Activated naive CD4-positive, alpha-beta T cell treated with anti-CD3 and anti-CD28 coated beads, Interleukin-2, amount 50 U/mL, for 16 hours (primary cell): ENCODE measurements at places on chromosomes 5 and 9.

DNA sequence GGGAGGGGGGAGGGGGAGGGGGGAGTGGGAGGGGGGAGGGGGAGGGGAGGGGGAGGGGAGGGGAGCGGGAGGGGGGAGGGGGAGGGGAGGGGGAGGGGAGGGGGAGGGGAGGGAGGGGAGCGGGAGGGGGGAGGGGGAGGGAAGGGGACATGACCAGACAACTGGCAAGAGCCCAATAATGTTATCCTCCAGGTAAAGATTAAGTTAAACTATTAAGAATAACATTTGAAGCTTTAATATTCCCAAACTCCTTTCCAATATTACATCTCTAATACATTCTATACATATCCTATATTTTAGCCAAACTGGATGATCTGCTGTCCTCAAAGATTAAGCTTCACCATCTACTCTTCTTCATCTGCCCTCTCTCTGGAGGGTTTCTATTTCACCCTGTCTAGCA, 25.8 kb downstream of the C5 start:
- no peak for DNase-seq

DNA sequence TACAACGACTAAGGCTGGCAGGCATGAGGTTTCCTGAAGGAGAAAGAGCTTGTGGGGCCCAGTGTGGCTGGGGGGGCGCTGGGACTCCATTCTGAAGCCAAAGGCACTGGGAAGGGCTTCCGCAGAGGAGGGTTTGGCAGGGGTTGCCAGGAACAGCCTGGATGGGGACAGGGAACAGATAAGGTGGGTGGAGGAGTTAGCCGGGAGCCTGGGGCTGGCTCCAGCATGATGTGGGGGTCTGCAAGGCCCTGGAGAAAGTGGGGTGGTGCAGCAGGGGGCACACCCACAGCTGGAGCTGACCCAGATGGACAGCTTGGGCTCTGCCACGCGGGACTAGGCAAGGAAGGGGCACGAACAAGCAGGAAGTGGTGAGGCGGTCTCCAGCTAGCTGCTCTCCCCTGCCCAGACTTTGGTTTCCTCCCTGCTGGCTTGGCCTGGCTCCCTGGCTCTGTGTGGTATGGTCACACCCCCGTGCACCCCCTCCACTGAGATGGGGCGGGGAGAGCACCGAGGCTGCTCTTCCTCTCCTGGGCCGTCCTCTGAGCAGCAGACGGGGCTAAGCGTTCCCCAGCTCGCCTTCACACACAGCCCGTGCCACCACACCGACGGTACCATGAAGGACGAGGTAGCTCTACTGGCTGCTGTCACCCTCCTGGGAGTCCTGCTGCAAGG, at the start of gene LTC4S:
Gene LTC4S, plus strand, starts transcription at position 519 of the 672 bp plus-strand sequence. Its CDS starts 95 bp downstream, at position 614.
- DNase-seq = no peak

DNA sequence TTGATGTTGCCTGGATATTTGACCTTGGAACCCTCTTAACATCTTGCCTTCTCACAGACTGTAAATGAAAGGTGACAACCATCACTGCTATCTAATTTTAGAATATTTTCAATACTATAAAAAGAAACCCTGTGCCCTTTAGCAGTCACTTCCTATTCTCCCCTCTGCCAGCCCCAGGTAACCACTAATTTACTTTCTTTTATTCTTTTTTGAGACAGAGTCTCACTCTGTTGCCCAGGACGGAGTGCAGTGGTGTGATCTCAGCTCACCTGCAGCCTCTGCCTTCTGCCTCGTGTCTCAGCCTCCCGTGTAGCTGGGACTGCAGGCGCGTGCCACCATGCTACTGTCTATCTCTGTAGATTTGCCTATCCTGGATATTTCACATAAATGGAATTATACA, 43.6 kb downstream of the FRMPD1 start:
- no peak for DNase-seq

DNA sequence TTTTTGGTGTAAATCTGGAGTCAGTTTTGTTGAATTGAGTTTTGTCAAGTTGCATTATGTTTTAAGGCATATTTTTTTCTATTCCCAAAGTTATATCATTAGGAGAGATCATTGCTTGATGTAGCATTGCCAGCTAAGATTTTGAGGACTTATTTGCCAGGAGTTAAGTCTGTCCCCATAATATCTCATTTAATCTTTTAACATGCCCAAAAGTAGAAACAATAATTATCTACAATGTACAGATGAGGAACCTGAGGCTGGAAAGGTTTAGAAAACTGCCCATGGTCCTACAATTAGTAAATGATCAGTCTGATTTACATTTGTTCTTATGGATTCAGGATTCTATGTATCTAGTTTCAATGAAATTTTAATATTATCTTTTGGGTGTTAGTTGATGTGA, 4.7 kb downstream of the NIPBL start:
- DNase-seq = no peak

DNA sequence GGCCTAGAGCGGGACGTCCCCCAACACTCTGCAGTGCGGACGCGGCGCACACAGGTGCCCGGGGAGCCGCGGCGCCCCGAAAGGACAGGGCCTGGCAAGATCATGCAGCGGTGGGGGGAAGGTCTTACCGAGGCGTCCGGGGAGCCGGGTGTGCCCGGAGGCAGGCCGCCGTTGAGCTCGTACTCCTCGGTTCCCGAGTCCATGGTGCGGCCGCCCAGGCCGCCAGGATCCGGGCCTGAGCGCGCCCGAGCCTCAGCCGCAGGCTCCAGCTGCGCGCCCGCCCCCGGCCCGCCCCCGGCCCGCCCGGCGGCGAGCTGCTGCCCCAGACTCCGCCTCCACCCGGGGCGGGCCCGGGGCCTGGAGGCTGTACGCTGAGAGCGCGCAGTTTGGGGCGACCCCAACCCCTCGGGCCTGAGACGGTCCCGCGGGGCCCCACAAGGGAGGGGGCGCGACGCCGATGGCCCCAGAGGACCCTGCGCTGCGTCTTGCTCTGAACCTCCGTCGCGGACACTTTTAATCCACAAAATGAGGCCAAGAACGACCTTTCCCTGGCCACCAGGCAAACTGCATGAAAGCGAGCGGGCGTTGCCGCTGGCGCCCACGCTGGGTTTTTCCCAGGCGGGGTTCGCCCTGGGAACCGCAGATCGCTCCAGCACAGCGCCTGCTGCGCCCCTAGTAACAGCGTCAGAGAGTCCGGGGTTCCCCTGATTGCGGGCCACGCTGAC, at the start of gene NINJ1:
Gene NINJ1, minus strand, starts transcription at position 237 of the 725 bp plus-strand sequence. Its CDS starts 34 bp downstream, at position 203.
- DNase-seq = peak; percentile 90

DNA sequence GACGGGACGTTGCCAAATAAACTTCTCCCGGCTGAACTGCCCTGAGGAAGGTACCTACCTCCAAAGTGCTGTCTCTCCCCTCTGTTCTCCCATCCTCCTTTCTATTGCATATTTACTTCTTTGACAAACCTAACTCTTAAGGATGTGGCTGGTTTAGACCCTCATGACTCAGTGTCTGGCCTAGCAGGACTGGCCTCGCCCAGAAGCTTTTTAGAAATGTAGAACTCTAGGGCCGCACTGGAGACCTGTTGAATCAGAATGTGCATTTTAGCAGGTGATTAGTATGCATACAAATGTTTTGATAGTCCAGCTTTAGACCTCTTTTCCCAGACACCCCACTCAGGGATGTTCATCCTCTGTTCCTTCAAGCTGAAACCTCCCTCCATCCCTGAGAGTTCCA, 335.9 kb downstream of the PIK3R1 start:
- DNase-seq = no peak

DNA sequence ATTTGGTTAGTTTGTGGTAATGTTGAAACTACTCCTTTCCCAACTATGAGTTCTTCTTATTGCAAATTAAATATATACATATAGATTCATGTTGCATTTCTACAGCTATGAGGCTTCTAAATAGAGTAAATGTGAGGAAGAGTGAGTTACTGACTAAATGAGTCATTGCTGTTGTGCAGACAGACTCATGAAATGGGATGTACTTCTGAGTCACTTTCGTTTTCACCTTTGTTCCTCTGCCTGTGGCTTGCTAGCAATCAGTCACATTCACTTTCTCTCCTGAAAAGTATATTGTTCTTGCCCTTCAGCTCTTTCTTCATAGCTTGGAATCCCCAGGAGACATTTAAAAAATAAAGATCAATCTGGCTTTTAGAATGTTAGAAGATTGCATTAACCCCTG, 295.5 kb upstream of the SMC2 start:
- no peak for DNase-seq

DNA sequence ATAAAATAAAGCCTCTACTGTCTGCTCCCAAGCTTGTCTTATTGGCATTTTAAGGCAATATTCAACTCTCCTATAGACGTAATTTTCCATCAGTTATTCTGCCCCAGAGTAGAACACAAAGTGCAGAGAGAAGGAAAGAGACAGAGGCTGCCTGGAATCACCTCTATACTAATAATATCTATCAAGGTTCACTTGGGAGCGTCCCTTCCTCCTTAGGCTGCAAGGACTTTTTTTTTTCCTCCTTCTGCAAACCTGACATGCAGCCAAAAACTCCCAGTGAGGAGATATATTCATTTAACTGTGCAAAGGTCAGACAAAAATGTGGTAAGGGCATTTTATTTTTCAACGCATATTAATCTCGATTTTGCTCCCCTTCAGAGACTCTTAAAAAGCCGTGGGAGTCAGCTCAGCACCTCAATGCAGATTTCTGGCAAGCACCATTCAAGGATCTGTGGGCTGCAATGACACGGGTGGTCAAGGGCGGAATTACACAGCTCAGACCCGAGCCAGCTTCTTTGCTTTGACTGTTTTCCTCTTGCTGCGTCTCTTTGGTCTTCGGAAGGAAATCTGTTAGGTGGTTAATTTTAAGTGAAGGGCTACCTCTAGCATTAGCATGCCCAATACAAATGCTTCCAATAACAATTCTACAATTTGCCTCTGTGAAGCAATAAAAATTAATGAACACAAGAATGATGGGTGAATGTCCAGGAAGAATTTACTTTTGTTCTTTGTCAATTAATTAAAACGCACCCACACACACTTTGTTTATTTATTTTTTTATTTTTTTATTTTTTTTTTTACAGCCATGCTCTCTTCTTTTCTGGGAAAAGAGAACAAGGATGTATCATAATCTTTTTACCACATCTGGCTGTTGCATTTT, 587.7 kb upstream of the GRAMD2B start:
- DNase-seq = no peak

DNA sequence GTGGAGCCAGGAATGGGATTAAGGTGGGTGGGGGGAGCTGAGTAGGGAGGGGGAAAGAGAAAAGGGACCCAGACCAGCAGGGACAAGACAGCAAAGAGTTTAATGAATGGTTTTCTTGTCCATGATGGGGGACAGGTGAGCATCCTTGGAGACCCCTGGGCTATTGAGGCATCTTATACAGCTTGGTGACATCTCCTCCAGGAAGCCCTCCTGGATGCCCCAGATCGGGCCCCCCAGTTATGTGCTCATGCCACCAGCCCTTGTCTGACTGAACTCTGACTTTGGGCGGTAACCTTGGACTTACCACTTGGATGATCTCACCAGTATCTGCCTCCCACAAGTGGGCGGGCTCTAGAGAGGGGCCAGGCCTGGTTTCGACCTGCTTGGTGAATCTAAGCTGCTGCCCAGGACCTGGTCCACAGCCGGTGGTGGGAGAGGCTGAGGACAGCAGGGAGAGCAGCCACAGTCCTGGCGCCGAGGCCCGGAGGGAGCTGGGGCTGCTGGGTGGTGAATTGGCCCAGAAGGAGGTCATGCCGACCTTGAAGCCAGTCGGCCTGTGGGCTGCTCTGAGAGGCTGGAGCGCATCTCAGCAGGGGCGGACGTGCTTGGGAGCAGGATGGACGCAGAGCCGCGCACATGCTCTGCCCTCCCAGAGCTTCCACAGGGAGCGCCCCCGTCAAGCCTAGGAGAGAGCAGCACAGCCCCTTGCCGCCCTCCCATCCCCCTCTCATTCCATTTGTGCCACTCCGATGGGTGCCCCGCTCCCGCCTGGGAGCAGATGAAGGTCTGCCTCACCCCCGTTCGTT, 36.2 kb downstream of the UNC5A start:
- no peak for DNase-seq

- DNase-seq = no peak
Observed at GRCh38 chr9:80437825-80438224, 866.1 kb downstream of the TLE4 start.

- DNase-seq = no peak
Observed at GRCh38 chr9:61674465-61674864, 484.6 kb downstream of the SPATA31A7 start.

DNA sequence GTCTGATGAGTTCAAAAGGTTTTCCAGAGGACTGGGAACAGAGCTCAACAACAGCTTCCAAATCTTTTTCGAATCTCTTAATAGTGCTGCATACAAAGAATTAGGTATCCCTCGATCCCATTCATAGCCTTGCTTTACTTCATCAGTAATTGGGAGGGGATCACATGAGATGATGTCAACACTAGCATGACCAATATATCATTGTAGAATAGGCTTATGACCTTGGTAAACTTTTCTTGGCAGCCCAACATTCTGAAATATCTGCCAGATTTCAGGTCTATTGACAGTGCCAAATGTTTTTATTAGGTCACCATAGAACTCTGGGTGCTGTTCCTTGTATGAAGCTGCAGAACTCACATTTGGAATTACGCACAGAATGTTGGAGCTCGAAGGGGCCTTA, 228.9 kb downstream of the FGF10 start:
- DNase-seq = no peak

DNA sequence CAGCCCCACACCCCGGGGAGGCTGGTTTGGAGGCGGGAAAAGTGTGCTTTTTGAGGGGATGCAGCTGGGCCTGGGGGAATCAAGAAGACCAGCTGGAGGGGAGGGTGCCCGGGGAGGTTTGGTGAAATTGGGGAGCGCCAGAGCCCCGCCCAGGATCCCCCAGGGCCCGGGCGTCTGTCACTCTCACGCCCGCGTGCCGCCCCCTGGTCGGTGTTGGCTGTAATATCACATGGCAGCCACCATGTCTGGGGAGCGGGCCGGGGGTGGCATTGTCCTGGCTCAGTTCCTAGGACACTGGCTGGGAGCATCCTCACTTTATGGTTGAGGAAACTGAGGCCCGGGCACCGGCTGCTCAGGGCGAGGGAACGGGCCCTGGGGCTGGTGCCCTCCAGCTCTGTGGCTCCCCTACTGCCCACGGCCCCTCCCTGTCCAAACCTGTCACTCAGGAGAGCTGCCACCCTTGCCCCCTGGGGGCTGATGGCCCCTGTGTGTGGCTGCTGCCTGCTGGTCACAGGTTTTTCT, 27.5 kb downstream of the ASS1 start:
- DNase-seq = no peak

DNA sequence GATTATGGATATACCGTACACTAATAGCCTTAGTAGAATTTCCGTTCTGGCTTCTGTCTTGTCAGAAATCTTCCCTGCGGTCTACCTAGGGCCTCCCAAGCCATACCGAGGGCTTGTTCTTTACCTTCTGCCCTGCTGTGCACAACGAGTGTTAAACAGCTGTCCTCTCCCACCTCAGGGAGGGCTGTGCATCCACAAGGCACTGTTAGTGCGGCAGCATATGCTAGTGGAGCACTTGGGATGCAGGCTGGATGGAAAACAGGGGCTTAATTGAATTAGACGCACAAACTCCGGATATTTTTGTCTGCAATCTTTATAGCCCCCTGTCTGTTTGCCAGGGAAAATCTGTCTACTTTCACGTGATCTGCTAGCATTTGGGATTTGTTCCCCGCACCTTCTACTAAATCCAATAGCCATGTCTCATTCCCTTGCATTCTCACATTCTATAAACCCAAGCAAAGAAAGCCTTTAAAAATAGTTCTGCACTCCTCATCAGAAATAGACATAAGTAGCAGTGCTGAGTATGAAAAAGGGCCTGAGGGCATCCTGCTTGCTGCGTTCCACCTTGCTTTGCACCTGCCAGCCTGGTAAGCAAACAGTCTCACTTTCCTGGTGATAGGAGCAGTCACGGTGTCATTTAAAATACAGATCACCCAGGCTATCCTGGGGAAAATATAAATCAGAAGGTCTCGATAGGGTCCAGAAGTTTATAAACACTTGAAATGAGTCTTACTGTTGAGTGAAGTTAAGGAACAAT, 382.6 kb downstream of the RASEF start:
- no peak for DNase-seq
